ENCODE measurements at places on chromosomes 11 and 22.

GRCh38 chr22:45322873-45323525 lies 13.3 kb downstream of the FAM118A start:
- DNase-seq: no peak

GRCh38 chr11:13260963-13261588 lies 16.5 kb upstream of the BMAL1 start:
- DNase-seq: no peak

- no peak for DNase-seq
Observed at GRCh38 chr22:29313576-29314466, 1.7 kb downstream of the RASL10A start.

- no peak for DNase-seq
Observed at GRCh38 chr22:38924347-38924952, 33.0 kb upstream of the APOBEC3A start.

DNA sequence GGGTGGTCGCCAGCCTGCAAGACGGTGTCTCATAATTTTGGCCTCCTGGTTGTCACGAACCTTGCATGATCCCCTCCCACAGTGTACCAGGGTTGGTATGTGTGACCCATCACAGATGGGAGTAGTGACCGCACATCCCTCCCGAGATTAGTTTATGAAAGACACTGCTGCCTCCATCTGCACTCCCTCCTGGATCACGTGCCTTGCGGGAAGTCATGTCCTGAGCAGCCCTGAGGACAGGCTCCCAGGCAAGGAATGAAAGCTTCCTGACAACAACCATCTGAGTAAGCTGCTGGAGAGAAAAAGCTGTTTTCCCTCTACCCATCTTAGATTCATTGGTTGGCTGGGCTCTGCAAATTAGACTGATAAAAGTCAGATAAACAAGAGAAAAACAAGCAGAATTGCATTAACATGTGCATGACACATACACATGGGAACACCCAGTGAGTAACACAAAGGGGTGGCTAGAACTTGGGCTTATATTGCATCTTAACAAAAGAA lies 14.4 kb upstream of the PAMR1 start:
- no peak for DNase-seq

GRCh38 chr22:37183432-37184379 lies 4.3 kb downstream of the C1QTNF6 start:
- DNase-seq: no peak
